ENCODE measurements at places on chromosomes 7 and 10.

DNA sequence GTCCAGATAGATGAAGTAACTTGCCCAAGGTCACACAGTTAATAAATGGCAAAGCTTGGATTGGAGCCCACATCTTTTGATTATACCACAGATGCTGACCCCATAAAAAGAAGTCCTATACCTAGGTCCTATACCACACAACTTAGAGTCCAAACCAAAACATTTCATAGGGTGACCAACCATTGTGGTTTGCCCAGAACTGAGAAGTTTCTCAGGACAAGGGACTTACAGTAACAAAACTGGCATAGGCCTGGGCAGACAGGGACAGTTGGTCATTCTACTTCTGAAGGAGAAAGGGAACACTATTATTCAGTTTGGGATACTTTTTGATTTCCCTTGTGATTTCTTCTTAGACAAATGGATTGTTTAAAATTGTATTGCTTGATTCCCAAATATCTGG lies 32.9 kb upstream of the PRLHR start:
- H3K4me3 ChIP-seq: no peak overlapping the region
- H3K27ac ChIP-seq: no peak overlapping the region
- 0 out of 2 replicates have a peak, but pooled peaks cover 1% of the 10 kb centered on the region for H3K27me3 ChIP-seq
- no peak for DNase-seq
- H3K36me3 ChIP-seq: no peaks in the 10 kb centered on the region
- H3K4me1 ChIP-seq: no peaks in the 10 kb centered on the region

- H3K4me3 ChIP-seq: no peak overlapping the region
- DNase-seq: no peak
- peaks cover 5% of the 10 kb centered on the region for H3K27me3 ChIP-seq
- no peak overlapping the region for H3K27ac ChIP-seq
- H3K4me1 ChIP-seq: no peaks in the 10 kb centered on the region
Measured at GRCh38 chr7:42575171-42575570, 336.7 kb downstream of the C7orf25 start.

DNA sequence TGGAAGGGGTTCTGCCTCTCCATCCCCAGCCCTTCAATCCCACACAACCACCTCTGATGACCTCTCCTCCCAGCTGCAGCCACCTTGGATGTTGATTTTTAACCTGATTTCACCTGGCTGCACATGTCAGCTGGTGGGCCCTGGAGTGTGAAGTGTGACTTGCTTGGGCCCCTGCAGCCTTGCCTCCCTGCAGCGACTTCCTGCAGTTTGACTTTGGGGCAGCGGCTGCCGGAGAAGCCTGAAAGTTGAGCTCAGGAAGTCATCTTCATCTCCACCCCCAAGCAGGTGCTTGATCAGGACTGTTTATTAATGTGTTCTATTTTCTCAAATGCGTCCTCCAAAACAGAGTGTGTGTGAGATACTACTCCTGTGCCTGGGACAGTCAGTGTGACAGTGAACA lies 675.2 kb upstream of the GALNT17 start:
- no peak for DNase-seq
- H3K27ac ChIP-seq: no peak overlapping the region
- H3K4me3 ChIP-seq: no peak overlapping the region

DNA sequence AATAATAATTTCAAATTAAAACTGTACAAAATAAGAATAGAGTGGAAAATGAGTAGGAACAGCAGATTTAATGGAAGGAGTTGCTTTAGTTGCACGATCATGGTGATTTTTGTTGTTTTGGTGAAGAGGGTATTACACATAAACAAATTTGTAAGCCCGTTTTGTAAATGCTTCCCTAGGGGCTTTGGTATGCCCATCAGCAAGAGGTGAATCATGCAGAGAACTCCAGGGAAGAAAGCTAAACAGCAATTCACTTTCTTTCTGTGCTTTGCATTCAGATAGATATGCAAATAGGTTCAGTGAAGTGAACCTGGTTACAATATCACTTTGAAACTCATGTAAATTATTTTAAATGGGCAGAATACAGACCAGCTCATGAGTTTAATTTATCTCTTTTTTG lies 422.2 kb upstream of the MTPN start:
- H3K4me3 ChIP-seq: no peak overlapping the region
- no peaks in the 10 kb centered on the region for H3K4me1 ChIP-seq
- H3K27ac ChIP-seq: no peak overlapping the region
- H3K27me3 ChIP-seq: no peaks in the 10 kb centered on the region
- DNase-seq: no peak
- H3K36me3 ChIP-seq: no peaks in the 10 kb centered on the region

DNA sequence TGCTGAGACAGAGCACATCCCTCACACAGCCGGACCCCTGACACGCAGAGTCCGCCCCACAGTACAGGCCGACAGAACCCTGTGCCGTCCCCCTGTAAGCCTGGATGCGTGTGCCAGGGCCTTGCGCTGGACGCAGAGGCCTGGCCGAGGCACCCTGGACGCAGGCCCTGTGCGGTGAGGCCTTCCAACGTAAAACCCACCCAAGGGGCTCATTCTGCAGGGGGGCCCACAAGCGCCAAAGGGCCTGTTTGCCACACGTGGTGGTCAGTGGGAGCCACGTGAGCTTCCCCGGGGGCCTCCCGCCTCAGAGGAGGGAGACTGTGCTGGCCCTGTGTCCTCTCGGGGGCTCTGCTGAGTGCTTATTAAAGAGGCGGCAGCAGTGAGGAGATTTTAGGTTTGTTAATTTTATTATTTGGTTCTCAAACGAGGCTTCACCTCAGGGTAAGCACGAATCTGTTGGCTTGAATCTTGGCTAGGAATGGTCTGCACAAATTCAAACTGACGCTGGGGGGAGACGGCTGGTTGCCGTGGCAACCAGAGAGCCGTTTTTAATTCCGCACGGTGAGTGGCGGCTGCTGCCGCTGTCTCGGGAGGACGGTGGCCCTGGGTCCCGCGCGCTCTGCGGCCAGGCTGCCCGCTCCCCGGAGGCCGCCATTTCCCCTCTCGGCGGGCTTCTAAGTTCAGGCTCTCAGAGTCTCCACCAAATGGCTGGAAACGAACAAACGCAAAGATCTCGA lies 4.9 kb upstream of the ADGRA1 start:
- H3K36me3 ChIP-seq: no peaks in the 10 kb centered on the region
- peaks cover 19% of the 10 kb centered on the region for H3K27me3 ChIP-seq
- H3K4me3 ChIP-seq: no peak overlapping the region
- no peak overlapping the region for H3K27ac ChIP-seq
- H3K4me1 ChIP-seq: no peaks in the 10 kb centered on the region
- DNase-seq: no peak

GRCh38 chr7:11831736-11832495 lies at the start of gene THSD7A:
Gene THSD7A, minus strand, starts transcription at chr7:11832198. Its CDS starts 252 bp downstream, at chr7:11831946.
- H3K4me3 ChIP-seq: peak within 1 kb of the TSS; percentile 61
- DNase-seq: peak; percentile 13
- no peaks in the 10 kb centered on the region for H3K36me3 ChIP-seq
- H3K27me3 ChIP-seq: peaks cover 11% of the 10 kb centered on the region

DNA sequence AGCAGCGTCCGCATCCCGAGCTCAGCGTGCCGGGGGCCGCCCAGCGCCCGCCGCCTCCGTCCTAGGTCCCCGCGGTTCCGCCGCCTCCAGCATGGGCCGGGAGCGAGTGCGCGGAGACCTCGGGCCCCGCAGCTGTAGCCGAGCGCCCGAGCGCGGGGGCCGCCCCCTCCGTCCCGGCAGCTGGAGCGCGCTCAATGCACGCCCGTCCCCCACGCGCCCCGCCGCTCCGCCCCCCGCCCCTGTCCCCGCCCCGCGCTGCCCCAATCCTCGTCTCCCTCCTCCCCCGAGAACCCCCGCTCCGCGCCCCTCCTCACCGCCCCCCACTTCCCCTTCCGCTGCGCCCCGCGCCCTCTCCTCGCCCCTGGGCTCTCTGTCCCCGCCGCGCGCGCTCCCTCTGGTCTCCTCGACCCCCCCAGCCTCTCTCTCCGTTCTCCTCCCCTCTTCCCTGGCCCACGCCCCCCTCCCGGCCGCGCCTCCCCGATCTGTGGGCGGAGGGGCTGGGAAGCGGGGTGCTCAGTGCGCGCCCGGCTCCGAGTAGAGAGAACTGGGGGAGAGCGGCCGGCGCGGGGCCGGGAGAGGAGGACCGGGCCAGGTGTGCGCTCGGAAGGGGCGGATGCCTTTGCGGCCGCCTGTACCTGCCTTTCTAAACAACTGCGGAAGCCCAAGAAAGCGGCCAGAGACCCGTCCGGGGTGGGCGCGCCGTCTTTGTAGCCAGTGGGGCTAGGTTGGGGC lies at the start of gene VIPR2:
Gene VIPR2 (minus strand): TSS at position 110 of the 732 bp plus-strand sequence. CDS start 96 bp downstream, at position 14.
- H3K27me3 ChIP-seq: peaks cover 5% of the 10 kb centered on the region
- no peak for DNase-seq
- no peak within 1 kb of the TSS for H3K27ac ChIP-seq
- no peaks in the 10 kb centered on the region for H3K36me3 ChIP-seq
- no peak within 1 kb of the TSS for H3K4me3 ChIP-seq
- H3K4me1 ChIP-seq: no peaks in the 10 kb centered on the region

DNA sequence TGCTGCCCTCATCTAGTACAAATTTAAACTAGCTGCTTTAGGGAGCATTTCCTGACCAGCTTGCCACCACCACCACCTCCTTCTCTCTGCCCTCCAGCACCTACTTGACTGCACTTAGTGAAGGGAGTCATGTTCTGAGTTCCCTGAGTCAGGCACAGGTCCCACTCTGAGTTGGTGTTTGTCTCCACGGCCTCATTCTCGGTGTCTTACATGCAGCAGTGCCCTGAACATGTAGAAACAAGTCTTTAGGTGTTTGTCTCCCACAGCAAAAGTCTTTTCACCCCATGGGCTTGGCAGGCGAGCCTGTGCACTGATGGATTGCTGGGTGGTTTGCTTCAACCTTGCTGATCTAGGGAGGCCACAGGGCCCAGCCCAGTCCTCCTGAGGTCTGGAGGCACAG lies 16.9 kb downstream of the TSPAN14 start:
- no peak for DNase-seq
- no peak overlapping the region for H3K4me3 ChIP-seq
- H3K27ac ChIP-seq: no peak overlapping the region
- peaks cover 4% of the 10 kb centered on the region for H3K36me3 ChIP-seq

DNA sequence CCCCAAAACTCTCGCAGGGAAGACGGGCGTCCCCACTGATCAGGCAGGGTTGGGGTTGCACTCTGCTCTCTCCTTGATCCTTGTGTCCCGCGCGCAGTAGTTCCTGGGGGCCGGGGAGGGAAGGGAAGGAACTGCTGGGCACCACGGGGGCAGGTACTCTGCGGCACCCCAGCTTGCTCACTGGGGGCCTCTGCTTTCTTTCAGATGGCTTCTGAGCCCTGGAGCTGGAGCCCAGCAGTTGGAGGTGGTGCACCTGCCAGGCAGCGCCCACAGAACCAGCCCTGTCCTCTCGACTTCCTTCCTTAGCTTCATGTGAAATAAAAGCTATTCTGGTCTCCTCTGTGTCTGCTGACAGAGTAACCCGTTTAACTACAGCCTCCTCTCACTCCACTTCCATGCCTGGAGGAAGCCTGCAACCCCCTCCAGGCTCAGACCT lies 12.2 kb downstream of the PLAC9 start:
- no peak overlapping the region for H3K27ac ChIP-seq
- DNase-seq: no peak
- H3K4me3 ChIP-seq: no peak overlapping the region
- H3K36me3 ChIP-seq: peaks cover 2% of the 10 kb centered on the region

GRCh38 chr7:3461923-3462322 lies 160.9 kb downstream of the SDK1 start:
- H3K4me1 ChIP-seq: no peaks in the 10 kb centered on the region
- no peaks in the 10 kb centered on the region for H3K27me3 ChIP-seq
- H3K36me3 ChIP-seq: no peaks in the 10 kb centered on the region
- H3K4me3 ChIP-seq: no peak overlapping the region
- H3K27ac ChIP-seq: no peak overlapping the region
- no peak for DNase-seq

DNA sequence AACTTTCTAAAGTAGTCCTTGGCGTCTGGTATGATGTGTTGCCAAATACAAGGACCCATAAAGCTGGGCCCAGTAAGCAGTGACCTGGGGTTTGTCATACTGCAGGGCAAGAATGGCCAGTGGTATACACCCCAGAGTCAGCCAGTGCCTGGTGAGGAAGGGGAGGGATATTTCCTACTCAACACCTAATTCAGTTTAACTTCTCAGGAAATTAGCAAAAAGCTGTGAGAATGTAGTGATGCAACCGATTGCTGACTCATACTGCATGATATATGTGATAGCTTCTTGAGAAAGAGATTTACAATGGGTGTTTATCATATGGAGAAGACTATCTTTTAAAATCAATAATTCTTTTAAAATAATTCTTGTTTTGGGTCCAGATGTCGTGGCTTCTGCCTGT lies 889.3 kb upstream of the CELF2 start:
- no peak for DNase-seq
- no peak overlapping the region for H3K4me3 ChIP-seq
- H3K27ac ChIP-seq: no peak overlapping the region
- no peaks in the 10 kb centered on the region for H3K36me3 ChIP-seq

GRCh38 chr10:30562787-30563186 lies 66.8 kb downstream of the LYZL2 start:
- no peak for DNase-seq
- H3K27me3 ChIP-seq: peaks cover 18% of the 10 kb centered on the region
- H3K27ac ChIP-seq: no peak overlapping the region
- no peaks in the 10 kb centered on the region for H3K36me3 ChIP-seq
- H3K4me3 ChIP-seq: no peak overlapping the region
- no peaks in the 10 kb centered on the region for H3K4me1 ChIP-seq

DNA sequence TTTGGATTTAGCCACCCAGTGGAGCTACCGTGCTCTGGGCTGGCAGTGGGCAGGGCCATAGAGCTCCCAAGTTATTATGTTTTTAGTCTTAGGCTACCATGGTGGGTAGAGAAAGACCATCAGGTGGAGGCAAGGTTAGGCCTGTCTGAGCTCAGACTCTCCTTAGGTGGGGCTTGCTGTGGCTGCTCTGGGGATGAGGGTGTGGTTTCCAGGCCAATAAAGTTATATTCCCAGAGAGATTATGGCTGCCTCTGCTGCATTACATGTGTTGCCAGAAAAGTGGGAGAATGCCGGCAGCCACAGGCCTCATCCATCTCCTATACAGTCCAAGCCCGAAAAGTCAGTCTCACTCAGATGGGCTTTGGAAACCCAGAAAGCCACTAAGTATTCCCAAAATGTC lies 34.2 kb upstream of the PPP1R9A start:
- H3K4me1 ChIP-seq: no peaks in the 10 kb centered on the region
- no peak overlapping the region for H3K27ac ChIP-seq
- no peak for DNase-seq
- no peaks in the 10 kb centered on the region for H3K27me3 ChIP-seq
- H3K36me3 ChIP-seq: no peaks in the 10 kb centered on the region

DNA sequence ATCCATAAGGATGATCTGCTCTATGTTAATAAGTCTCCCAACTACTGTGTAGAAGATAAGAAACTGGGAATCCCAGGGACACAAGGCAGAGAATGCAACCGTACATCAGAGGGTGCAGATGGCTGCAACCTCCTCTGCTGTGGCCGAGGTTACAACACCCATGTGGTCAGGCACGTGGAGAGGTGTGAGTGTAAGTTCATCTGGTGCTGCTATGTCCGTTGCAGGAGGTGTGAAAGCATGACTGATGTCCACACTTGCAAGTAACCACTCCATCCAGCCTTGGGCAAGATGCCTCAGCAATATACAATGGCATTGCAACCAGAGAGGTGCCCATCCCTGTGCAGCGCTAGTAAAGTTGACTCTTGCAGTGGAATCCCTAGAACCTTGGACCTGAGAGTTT lies 10.3 kb downstream of the WNT16 start:
- peaks cover 8% of the 10 kb centered on the region for H3K4me1 ChIP-seq
- H3K27ac ChIP-seq: no peak overlapping the region
- no peaks in the 10 kb centered on the region for H3K36me3 ChIP-seq
- H3K4me3 ChIP-seq: no peak overlapping the region
- no peaks in the 10 kb centered on the region for H3K27me3 ChIP-seq
- no peak for DNase-seq
